ENCODE measurements at places on chromosomes 2 and 18.

- DNase-seq, result peak; percentile 25
These were observed 32.7 kb upstream of the FHL2 start for GRCh38 chr2:105431367-105432043.

GRCh38 chr2:207341112-207341750 lies 175.5 kb upstream of the KLF7 start:
- no peak for DNase-seq

GRCh38 chr18:42536442-42536841 lies 579.0 kb downstream of the RIT2 start:
- DNase-seq, result no peak

- no peak for DNase-seq
These were observed 6.3 kb upstream of the SCYGR8 start for GRCh38 chr2:227739351-227739750.

DNA sequence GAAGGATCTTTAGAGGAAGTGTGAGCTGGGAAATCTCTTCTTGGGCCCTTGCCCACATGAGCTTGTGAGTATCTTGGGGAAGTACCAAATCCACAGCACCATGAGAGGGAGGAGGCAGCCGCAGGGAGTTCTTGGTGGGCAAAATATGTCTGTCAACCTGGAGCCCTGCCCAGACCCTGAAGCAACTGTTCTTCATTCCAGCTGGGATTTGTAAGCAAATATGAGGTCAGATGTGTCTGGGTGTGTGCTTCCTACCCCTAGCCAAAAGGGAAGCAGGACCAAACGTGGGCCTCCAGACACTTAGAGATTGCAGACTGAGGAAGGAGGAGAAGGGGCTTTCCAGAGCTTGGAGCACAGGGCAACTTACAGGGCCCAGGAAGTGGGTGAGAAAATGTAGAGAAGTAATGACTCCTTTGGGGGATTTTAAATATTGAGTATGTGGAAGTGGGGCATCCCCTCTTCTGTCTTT lies 41.9 kb downstream of the TMEM247 start:
- DNase-seq, result peak; percentile 63

GRCh38 chr18:63464434-63464833 lies 12.3 kb upstream of the SERPINB5 start:
- no peak for DNase-seq

GRCh38 chr2:51511002-51511401 lies 479.1 kb upstream of the NRXN1 start:
- no peak for DNase-seq

DNA sequence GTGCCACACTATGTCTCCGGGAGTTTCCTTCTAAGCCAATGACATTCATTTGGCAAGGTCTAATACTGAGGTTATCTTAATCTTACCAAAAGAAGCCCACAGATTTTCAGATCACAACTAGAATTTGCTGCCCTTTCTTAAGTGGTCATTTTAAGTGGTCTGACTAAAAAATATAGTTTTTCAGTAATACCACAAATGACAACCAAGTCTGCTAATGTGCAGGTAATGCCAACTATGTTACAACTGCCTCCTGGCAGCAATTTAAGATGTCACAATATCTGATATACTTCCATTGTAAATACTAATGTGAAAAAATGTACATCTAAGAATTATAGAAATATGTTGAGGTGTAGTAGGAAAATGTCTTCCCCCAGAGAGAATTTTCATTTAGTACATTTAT lies 49.3 kb downstream of the USP37 start:
- no peak for DNase-seq

DNA sequence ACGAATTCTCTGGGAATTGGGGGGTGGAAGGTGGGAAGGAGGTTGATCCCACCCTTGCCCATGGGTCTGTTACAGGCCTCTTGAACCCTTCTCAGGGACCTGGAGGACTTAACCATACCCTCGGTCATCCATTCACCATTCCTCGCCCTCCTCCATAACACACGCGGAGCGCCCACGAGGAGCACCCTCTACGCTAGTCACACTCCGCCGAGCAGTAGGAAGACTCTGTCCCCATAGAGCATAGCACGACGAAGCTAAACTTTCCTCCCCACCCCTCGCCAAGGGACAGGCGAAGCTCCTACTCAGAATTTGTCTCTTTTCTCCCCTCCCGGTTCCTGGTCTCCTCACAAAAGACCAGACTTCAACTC lies 611 bp upstream of the ITSN2 start:
- DNase-seq, result no peak

GRCh38 chr2:40002339-40002738 lies 223.3 kb upstream of the THUMPD2 start:
- DNase-seq, result no peak

DNA sequence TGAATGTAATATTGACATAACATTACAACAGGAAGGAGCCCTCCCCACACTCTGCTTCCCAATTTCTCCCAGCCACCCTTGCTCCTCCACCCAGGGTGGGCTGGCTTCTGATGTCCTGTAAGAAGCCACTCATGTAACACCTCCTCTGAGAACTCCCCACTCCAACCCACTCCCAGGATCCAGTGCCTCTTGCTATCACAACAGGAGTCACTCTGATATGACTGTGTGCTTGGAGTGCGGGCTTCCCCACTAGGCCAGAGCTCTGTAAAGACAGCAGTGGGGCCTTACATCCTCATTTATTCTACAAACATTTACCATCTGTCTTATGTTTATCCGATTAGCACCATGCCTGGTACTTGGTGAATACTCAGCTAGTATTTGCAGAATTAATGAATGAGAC lies 65.1 kb downstream of the PTGR3 start:
- no peak for DNase-seq

- DNase-seq, result no peak
These were observed 95.5 kb upstream of the XIRP2 start for GRCh38 chr2:166792808-166793207.

DNA sequence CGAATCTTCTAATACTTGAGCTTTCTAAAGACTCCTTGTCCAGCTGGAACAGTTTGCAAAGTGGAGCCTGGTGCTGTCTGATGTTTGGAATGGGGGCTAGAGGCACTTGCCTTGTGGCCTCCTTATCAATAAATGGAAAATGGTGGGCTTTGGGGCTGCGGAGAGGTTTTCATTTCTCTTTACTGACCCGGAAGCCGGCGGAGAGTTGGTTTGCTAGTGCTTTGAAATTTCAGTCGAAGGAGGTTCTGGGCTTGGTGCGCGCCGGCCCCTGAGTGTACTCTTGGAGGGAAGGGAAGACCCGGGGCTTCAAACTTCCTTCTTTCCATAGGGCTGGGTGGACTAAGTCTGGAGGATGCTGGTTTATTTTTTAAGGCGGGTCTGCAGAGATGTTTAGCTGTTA lies 714 bp downstream of the RPIA start:
- no peak for DNase-seq

DNA sequence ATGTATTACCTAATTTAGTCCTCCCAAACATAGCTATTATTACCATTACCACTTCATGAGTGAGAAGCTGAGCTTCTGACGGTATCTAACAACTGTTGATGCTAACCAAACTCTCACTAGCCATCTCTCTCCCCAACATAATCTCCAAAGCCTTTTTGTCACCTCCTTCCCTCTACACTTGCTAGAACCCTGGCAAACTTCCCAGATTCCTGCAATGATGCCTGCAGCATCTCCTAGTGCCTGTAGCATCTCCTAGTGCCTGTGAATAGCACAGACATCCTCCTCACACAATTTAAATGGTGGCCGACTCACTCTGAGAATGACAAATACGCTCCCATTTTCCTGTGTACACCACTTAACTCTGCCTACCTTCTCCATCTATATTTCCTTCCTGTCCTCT lies 126.7 kb downstream of the STK39 start:
- no peak for DNase-seq

GRCh38 chr2:164810843-164811242 lies 30.8 kb downstream of the COBLL1 start:
- no peak for DNase-seq
